ENCODE measurements at places on chromosomes 6 and 20.

DNA sequence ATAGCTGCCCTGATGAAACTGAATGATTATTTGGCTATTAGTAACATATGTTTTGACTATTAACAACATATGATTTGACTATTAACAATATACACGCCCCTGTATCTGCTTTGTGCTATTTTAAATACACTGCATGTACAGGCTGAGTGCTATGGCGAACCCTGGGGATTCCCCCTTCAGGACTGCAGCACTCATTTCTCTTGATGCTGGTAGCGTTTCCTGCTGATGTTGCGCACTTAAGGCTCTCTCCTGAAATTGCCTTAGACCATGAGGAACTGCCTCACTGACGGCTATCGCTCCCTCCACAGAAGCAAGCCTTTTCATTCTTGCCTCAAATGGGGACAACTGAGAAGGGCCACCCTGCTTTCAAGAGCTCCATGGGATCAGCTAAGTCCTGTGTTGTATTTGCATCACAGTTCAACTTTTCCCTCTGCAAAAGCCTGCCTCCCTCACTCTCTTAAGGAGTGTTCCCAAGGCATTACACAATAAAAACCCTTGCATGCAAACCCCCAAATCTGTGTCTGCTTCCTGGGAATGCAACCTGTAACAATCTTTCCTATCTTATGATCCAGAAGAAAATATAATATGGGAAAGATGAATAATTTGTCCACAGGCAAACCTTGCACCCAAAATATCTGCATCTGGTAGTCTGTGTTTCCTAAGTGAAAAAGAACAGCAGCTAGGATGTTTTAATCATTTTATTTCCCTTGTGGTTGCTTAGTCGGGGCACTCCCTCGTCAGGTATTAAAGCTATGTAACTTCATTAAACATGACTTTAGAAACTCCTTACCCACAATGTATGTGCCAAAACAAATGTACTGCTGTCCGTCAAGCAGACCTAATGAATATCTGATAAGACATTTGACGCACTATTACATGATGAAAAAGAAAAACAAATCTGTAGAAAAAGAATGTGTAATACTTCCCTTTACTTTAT lies 456.4 kb downstream of the COL12A1 start:
- DNase-seq, result no peak

DNA sequence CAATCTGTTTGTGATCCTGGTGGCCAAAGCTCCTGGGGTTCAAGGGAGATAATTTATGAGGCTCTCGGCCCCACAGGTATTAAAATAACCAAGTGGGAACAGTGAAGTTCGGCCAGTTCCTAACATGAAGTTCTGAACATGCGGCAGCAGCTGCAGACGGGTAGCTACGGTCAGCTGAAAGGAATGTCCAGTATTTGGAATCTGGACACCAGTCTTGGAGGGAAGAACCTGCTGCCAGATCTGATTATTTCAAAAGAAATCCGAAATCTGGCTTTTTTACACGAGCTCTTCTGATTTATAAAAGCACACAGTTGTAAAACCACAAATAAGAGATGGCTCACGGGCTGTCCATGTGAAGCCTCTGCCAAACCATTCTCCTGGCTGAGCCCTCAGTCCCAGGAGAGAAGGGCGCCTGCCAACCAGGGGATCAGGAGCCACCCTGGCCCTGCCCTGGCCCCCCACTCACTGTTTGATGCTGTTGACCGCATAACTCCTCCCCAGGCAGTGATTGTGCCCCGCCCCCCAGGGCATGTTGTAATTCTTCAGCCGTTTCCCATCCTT lies 28.2 kb upstream of the KCNB1 start:
- DNase-seq, result no peak

- no peak for DNase-seq
Measured at GRCh38 chr20:60632391-60633262, 619.4 kb upstream of the CDH4 start.

DNA sequence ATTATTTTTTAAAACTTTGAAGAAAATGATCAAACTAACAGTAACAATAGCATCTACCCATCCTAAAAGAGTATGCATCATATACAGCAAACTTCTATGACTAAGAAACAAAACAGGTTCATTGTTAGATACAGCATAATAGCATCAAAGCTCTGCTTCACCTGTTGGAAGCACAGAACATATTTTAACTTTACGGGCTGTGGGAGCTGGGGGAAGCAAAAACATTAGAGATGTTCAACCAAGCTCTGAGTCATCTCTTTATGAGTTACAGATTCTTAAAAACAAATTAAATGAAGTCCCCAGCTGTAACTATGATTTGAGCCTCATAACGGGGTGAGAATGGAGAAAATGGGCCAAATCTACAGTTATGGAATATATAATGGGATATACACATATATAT lies 63.4 kb downstream of the SYNE1 start:
- DNase-seq, result no peak

- DNase-seq, result no peak
Measured at GRCh38 chr20:58711266-58712051, 18.9 kb downstream of the NPEPL1 start.

DNA sequence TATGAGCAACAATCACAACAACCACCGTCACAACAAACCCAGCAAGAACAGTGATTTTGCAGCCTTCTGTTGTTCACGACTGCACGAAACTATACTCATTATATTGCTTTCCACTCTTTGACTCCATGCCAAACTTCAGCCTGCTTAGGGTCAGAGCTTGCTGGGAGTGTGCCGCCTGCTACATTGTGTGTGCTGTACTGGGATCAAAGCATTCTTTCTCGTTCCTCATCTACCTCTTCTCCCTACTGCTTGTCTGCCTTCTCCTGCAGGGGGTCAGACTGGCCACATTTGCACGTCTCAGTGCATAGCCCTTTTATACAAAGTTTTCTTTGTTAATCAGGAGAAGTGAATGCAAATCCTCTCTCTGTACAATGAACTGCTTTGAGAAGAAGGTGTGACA lies 401.6 kb upstream of the CITED2 start:
- DNase-seq, result no peak

GRCh38 chr6:35662999-35663398 lies 25.7 kb downstream of the FKBP5 start:
- no peak for DNase-seq

DNA sequence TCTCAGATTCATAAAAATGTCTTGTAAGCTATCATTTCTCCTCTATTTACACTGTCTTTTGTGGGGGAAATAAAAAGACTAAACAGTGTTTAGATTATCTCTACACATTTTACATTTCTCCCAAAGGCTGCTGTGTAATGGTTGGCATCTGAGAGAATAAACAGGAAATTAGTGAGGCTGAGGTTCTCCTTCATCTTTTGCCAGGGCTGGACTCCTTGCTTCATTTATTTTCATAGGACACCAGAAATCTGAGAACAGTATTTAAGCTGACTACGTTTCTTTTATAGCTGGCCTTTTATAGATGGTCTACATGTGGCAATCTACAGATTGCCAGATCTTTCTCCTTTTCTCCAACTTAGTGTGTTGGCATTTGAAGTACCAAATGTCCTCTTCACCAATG lies 41.5 kb downstream of the PLCB4 start:
- DNase-seq, result no peak

GRCh38 chr6:35919085-35919826 lies 1.6 kb downstream of the SRPK1 start:
- DNase-seq, result no peak

DNA sequence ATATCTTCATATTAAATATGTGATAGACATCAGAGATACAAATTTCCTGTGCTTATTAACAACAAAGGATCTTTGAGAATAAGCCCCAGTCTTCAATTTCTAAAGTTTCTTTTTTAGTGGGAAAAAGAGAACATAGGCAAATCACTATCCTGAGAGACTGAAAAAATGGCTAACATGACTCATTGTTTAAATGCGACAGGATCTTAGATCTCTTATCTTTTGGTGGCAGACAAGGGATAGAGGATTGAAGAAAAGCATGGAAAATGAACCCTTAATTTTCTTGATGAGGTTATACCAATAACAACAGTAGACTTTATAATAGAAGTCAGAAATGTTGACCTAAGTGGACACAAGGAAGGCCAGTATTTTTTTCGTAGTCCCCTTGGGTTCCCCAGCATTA lies 178.6 kb upstream of the MAP3K7 start:
- no peak for DNase-seq

DNA sequence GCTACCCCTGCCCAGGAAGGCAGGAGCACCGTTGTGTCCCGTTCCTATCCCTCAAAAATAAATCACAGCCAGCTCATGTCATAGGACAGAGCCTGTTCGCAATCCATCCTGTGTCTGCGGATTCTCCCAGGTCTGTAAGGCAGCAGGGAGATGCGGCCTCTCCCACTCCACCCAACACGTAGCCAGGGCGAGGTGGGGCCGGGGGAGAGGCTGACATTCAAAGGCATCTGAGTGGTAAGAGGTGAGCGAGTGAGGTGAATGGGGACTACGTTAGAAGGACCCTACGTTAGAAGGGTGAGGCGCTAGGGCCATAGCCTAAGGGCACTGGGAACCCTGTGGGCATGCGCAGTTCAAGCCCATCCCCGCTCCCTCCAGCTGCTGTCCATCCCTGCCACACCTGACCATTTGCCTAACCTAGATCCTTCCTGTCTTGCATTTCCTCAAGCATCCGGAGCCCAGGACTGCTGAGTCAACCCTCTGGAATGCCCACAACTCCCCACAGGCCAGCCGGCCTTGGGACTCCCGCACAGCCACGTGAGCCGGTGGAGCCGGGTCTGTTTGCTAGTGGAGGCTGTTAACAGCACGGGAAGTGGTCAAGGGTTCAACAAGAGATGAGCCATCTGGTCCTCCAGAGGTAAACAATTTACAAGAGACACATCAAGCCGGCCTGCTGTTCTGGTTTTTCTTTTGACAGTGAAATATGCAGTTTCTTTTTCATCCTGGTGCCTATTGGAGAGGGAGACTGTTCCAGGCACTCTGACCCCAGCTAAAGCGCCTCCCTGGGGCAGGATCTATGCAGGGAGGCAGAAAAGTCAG lies 45.9 kb downstream of the RIPOR3 start:
- DNase-seq, result peak; percentile 77

GRCh38 chr6:41073968-41074691 lies 1.4 kb downstream of the NFYA start:
- DNase-seq, result no peak

- no peak for DNase-seq
Measured at GRCh38 chr6:27896398-27896796, 15.8 kb downstream of the OR2B2 start.

DNA sequence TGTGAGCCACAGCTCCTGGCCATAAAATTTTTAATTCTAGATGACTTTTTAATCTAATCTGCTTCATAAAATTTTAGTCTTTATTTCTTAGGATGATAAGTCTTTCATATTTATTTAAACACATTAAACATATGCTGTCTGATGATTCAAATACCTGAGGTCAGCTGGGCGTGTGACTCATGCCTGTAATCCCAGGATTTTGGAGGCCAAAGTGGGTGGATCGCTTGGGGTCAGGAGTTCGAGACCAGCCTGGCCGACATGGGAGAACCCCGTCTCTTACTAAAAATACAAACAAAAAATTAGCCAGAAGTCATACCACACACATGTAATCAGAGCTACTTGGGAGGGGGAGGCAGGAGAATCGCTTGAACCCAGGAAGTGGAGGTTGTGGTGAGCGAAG lies 53.1 kb downstream of the RBM24 start:
- no peak for DNase-seq

GRCh38 chr20:48709058-48709691 lies 118.6 kb downstream of the PREX1 start:
- DNase-seq, result no peak

DNA sequence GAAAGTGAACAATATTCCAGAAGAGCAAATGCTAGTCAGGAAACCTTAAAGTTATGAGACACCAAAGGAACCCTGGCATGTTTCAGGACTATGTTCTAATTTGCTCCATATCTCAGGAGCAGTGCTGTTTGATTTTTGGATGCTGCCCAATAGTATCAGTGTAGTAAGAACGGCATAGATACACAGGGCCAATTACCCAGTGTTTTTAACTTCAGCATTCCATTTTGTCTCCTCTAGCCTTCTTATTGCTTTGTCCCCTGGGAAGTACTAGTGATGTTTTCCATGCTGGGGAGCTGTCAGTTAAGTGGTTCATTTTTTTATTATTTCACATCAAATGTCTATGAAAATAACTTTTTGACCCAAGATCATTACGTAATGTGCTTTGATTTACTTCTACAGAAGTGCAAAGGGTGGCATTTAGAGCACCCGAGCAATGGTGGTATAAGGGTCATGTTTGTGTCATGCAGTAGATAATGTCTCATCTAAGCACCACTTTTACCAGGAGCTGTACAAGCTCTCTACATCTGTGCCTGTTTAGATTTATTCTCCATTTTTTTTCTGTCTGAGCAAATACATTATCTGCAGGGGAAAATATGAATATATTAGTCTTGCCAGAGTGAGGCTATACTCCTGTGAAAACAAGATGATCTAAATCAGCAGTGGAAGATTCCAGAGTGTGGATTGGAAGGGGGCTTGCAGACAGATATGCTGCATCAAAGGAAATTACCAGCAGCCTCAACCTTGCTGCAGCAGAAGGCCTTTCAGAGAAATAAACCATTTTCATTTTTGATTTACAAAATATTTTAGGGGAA lies 198.8 kb upstream of the OPRM1 start:
- no peak for DNase-seq

- no peak for DNase-seq
Measured at GRCh38 chr6:160714731-160715316, 12.8 kb downstream of the PLG start.

Data from H1 (cell line).